SHP77 treated with DMSO at 0.1 percent for 48 hours (cell line): ENCODE measurements at places on chromosomes 4 and X.

- DNase-seq = no peak
Observed at GRCh38 chr4:106708464-106708816, 327.7 kb downstream of the DKK2 start.

DNA sequence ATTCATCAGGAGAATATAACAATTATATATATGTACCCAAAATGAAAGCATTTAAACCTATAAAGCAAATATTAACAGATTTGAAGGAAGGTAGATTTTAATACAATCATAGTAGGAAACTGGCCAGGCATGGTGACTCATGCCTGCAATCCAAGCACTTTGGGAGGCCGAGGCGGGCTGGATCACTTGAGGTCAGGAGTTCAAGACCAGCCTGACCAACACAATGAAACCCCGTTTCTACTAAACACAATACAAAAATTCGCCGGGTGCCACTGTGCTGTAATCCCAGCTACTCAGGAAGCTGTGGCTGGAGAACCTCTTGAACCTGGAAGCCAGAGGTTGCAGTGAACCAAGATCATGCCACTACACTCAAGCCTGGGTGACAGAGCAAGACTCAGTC is 118.3 kb downstream of the KCNIP4 start:
- no peak for DNase-seq

GRCh38 chrX:110675886-110676285 is 119.7 kb downstream of the CHRDL1 start:
- no peak for DNase-seq

DNA sequence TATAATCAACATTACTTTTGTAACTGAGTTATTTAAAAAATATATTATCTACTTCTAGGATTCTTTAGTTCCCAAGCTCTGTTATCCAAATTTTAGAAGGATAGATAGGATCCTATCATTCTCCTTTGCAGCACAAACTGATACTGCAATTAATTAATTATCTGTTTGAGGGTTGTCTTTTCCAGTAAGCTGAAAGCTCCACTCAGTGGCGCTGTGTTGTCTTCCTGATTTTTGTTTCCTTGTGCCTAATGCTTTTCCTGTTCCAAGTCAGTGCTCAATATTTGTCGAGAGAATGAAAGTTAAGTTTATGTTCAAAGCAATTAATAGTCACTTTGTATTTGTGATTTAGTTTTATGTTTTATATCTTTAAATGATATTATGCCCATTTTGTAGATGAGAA is 107.4 kb upstream of the ANK2 start:
- no peak for DNase-seq

DNA sequence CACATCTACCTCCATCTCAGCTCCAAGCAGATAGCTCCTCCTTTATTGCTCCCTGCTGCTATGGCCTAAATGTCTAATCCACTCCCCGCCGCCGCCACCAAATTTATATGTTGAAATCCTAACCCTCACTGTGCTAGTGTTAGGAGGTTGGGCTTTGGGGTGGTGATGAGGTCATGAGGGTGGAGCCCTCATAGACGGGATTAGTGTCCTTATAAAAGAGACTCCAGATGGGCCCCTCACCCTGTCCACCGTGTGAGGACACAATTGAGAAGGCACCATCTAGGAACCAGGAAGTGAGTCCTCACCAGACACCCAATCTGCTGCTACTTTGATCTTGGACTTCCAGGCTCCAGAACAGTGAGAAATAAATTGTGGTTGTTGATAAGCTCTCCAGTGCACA is 13.6 kb upstream of the TBC1D14 start:
- no peak for DNase-seq

DNA sequence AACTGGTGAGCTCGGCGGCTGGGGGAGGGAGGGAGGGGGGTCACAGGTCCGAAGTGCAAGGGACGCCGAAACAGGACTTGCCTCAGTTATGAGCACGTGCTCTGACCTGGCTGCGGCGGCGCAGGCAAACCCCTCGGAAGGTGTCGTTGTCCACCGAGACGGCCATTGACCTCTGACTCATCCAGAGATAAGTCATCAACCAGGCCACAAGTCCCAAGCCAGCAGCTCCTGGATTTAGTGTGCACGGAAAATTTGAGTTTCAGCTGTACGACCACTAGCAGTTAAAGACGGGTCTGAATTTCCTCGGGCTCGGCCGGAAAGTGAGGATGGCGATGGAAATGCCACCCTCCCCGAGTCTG is 674 bp downstream of the SH3D19 start:
- no peak for DNase-seq

- no peak for DNase-seq
Observed at GRCh38 chrX:1609311-1609710, 5.5 kb upstream of the ASMT start.

DNA sequence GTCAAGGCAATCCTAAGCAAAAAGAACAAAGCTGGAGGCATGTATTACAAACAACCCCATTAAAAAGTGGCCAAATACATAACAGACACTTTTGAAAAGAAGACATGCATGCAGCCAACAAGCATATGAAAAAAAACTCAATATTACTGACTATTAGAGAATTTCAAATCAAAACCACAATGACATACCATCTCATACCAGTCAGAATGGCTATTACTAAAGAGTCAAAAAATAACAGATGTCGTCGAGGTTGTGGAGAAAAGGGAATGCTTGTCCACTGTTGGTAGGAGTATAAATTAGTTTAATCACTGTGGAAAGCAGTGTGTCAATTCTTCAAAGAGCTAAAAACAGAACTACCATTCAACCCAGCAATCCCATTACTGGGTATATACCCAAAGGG is 604.6 kb upstream of the GRIA3 start:
- no peak for DNase-seq

GRCh38 chr4:39464886-39465501 is 6.1 kb downstream of the LIAS start:
- no peak for DNase-seq

- DNase-seq = no peak
Observed at GRCh38 chr4:182699795-182700194, 217.4 kb downstream of the DCTD start.

GRCh38 chrX:45322382-45322781 is 121.7 kb upstream of the DIPK2B start:
- DNase-seq = no peak

DNA sequence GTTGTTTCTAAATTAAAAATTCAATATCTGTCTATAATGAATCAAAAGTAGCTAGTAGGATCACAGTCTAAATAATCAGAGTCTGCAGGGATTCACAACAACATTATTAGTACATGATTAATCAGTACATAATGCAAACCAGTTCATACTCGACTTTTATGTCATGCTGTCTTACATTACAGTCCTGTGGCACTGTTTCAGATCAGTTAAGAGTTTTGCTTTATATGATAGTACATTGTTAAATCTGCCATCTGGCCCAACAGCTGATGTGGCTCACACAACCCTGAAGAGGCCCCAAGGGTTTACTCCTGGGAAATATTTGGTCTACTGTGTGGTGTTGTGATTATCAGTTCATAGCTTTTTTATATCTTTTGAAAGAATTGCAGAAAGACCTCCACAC is 247.1 kb upstream of the ETNPPL start:
- DNase-seq = no peak

GRCh38 chrX:12954981-12955380 is 19.9 kb upstream of the TMSB4X start:
- no peak for DNase-seq

DNA sequence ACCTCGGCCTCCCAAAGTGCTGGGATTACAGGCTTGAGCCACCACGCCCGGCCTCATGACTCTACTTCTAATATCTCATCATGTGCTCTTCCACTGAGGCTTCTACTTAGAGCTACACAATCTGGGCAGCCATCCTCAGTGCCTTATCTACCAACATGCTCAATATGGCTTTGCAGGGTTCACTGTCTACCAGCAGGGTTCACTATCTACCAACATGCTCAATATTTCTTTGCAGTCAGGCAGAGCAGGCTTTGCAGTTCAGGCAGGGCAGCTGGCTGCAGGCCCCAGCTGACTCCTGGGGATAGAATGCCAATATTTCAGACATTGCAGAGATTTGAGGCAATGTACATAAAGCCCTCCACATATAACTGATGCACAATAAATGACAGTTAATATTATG is 47.5 kb downstream of the PKD2 start:
- no peak for DNase-seq

- peak; percentile 5 for DNase-seq
Observed at GRCh38 chrX:19334945-19335626, 8.6 kb upstream of the PDHA1 start.

DNA sequence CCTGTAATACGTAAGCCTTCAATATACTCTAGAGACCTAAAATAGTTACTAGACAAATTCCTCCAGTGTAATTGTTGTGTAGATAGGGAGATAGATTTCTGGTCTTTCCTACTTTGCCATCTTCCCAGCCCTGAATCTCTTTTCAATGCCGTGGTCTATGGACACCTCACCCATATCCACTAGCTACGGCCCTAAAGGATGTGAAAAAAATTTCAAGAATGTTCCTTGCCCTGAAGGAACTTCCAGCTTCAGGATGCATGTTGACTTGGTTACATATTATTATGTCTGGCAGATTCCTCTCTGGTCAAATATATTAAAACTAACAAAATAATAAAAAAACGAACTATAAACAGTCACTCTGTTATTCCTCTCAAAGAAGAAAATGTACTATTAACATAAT is 52.4 kb upstream of the TSPAN5 start:
- DNase-seq = no peak

GRCh38 chr4:45668128-45668527 is 455.7 kb downstream of the GABRG1 start:
- no peak for DNase-seq

DNA sequence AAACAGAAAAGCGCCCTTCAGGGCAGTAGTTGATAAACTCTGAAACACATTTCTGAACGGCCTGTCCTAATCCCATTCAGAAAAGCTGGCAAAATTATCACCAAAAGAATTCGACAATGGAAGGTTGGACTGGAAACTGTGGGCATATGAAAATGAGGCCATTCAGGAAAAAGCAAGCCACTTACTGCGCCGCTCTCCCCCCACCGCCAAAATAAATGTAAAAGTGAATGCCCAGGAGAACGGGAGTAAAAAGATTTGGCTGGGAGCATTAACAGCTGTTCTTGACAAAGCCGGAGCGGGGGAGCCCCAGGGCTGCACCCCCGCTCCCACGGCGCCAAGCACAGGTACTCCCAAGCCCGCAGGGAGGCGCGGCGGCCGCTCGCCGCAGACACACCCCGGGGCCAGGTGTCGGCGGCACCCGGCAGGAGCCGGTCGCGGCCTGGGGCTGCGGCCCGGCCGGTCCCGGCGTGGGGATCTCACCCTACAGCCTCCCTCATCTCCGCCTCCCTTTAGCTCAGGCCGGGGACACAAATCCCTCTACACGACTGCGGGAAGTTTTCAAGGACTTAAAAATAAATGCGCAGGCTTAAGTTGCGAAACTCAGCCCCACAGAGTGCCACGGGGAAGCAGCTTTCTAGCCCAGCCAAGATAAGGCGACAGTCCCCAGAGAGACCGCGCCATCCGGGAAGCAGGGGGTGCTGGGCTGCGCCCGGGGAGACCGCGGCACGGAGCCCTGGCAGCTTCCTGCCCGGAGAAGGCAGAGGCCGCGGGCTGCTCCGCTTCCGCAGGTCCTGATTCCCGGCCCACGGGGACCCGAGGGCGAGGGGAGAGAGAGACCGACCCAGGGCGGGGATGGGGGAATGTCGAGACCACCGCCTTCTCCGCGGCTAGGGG is 593 bp downstream of the SH3RF1 start:
- DNase-seq = peak; percentile 24

GRCh38 chr4:80419946-80420345 is 84.4 kb downstream of the CFAP299 start:
- no peak for DNase-seq

DNA sequence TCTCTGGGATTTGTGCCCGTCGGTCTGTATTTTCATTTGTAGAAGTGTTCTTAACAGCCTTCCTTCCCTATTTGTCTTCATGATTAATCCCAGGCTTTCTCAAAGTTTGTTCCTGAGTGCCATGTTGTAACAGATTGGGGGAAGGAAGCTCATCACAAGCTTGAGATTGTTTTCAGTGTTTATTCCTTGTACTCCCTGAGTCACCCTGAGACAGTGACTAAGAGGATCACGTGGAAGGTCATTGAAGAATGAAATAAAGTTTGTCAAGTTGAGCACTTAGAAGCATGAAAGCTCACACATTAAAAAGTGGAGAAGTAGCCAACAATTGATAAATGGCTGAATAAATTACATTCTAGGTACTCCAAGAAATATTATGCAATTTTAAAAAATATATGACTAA is 153.5 kb upstream of the FAM241A start:
- DNase-seq = no peak

DNA sequence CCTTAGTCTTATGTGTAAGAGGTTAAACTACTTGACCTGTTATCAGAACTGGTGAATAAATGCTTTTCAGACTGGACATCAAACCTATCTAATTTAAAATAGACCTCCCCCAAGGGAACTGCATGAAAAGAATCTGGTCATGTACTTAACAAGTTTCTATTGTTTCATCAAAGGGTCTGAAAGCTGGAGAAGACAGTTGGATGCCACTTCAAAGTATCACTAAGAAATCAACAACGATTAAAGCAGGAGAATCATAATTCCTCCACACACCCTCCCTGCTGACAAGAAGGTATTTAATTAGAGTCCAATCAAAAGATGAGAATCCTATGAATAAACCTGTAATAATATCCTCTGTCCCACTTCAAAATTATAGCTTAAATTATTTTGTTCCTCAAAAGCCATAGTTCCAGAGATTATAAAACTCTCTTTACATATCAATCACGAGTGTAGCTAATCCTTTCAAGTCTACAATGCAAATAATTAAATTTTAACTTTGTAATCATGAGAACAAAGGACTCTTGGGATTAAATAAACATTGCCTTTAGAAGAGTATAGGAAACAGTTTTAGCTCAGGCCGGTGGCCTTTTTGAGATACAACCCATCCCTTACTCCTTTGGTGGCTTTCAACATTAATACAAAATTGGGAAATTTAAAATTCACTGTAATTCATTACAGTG is 35.1 kb downstream of the TSPAN5 start:
- no peak for DNase-seq

DNA sequence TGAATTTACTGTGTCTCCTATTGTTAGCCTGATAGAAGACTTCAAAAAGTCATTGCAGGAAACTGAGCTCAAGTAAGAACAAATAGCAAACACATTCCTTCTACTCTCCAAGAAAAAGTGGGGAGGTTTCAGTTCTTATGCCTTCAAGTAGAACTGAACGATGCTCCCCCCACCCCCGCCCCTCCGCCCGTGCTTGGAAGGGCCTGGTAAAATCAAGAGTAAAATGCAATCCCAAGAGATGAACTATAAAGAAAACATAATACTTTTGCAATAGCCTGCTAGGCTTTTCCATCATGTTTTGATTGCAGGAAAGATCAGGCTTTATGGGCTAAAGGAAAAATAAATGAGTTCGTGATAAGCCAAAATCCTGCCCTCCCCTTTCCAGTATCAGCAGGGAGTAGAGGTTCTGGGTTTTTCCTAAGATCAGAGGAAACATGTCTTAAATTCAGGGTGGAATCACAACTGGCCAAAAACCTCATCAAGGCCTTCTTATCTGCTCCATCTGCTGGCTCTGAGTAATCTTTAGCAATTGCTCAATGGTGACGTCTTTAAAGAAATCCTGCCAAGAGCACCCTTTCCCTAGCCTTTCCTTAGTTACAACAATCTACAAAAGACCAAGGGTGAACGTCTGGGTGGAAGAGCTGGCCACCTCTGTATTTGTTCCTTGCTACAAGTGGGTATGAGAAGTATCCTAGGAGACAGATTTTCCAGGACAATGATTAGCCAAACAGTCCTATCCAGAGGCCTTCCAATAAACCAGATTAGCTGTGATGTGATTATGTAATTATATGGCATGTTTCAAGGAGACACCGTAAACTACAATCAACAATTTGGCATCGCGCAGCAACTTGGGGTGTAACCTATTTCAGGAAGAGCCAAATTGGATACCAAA is 66.3 kb upstream of the FAM9C start:
- no peak for DNase-seq
